ENCODE measurements at places on chromosomes 11 and 22. TPM values are rescaled to one million over a fixed set of nuclear protein-coding genes. Genes with fewer than 3 reads are reported as not detected.

Gene PTGDR2
- 0.89 TPM for total RNA-seq

DNA sequence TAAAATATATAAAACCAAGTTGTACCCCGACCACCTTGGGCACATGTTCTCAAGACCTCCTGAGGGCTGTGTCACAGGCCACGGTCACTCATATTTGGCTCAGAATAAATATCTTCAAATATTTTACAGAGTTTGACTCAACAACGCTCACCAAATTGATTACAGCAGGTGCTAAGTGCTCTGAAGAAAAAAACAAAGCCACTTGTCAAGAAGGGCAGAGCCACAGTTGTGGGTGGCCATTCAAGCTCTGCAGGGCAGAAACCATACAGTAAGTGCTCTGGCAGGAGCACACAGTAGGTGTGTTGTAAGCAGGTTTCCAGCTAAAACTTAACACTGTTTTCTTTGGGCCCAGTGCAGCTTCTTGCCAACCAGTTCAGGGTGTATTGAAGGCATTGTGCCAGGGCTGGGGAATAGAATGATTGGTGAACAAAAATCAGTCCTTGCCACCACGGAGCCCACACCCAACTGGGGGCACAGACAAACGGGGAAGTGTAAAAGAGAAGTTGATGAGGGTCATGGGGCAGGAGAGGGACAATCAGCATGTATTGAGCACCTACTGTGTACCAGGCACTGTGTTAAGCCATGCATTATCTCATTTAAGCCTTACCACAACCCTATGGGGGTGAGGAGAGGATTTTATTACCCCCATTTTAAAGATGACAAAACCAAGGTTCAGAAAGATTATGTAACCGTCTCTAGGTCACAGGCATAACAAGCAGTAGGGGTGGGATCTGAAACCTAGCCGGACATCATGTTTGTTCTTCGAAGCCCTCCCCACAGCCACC, 18.2 kb downstream of the ARRB1 start:
- DNase-seq = no peak

- DNase-seq = no peak
Measured at GRCh38 chr11:31445621-31446020, 63.8 kb downstream of the IMMP1L start.

GRCh38 chr11:37755521-37755920, 1157.5 kb upstream of the RAG2 start:
- DNase-seq = no peak

GRCh38 chr11:44860346-44860745, 90.3 kb downstream of the TP53I11 start:
- no peak for DNase-seq

GRCh38 chr11:105024394-105024793, 1.4 kb upstream of the CASP5 start:
- no peak for DNase-seq

DNA sequence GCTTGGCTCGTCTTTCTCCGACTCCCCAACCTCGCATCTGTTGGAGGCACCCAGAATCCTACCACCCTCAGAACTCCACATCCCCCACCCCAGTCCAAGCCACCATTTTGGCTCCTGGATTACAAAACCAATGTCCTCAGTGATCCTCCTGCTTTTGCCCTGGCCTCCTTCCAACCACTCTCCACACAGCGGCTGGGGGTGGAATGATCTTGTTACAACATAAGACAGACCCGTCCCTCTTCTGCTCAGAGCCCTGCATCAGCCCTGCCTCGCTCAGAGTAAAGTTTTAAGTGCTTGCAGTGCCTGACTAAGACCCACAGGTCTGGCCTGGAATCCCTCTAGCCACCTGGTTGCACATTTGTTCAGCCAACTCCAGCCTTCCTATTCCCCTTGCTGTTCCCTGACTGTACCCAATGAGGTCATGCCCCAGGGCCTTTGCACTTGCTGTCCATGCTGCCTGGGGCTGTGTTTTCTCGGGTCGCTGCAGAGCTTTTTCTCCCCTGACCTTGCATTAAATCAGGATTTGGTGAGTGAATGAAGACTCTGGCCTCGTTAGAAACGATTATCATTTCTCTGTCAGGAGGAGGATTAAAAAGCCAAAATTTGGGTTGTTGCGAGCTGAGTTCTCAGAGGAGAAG, 67.3 kb downstream of the IGF2 start:
- no peak for DNase-seq

DNA sequence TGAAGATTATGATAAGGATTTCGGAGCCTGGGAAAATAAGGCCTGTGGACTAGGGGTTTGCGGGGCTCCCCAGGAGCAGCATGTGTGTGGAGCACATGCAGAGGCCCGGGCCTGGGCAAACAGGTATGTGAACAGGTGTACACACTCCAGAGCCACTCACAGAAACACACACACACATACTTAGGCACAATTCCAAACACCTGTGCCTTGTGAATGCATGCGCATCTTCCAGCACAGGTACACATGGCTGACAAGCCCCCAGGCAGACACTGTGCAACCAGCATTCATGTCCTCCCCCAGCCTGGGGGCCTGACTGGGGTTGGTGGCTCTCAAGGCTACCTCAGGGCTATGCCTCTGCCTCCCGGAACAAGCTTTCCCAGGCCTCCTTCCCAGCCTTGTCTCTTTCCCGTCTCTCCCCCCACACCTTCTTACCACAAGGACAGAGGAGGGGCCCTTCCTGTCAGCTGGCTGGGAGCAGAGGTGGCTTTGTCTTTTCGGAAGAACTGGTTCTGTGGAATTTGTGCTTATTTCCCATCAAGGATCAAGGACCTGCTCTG, 2.6 kb upstream of the P2RY6 start:
- DNase-seq = peak; percentile 63

GRCh38 chr11:563066-563811, 2.5 kb downstream of the RASSF7 start:
- DNase-seq = no peak

- DNase-seq = no peak
Measured at GRCh38 chr11:69605737-69606526, 35.0 kb upstream of the CCND1 start.

DNA sequence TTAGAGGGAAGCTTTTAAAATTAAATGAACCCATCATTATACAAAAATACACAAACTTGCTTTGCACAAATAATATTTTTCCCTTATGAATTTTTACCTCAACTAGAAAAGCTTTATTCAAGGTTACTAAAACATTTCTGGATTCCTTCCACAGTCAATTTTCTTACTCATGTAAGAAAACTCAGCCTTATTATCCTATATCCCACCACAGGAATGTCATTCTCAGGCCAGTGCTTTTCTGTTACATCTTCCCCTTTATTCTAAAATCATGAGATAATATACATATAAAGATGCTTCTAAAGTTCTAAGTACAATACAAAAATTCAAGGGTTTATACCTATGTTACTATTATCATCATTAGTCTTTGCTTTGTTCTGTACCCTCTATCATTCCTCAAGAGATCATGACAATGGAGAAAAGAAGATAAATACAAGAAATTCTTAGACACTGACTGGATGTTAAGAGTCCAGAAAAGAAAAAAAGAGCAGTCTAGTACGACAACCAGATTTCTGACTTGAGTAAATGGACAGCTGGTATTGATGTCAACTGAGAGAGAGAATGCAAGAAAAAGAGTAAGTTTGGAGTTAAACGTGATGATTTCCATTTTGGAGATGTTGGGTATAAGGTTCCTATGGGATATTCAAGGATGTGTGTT, 60.3 kb downstream of the MTMR2 start:
- DNase-seq = no peak

DNA sequence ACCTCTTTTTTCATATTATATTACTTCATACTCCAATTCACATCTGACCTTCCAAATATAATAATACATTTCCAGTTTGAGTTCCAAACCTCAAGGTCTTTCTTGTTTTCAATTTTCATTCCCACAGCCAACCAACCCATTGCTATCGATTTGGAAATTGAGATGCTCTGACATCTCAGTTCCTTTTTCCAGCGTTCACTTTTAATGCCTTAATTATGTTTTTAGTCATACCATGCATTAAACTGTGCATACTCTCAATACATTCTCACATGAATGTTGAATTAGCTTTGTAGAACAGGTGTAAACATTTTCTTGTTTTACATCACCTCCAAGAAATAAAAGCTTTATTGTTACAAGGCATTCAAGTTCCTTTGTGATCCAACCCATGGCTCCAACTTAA, 294.2 kb upstream of the ANO3 start:
- DNase-seq = no peak

Gene GSTT2B
- 21.1 TPM for total RNA-seq

DNA sequence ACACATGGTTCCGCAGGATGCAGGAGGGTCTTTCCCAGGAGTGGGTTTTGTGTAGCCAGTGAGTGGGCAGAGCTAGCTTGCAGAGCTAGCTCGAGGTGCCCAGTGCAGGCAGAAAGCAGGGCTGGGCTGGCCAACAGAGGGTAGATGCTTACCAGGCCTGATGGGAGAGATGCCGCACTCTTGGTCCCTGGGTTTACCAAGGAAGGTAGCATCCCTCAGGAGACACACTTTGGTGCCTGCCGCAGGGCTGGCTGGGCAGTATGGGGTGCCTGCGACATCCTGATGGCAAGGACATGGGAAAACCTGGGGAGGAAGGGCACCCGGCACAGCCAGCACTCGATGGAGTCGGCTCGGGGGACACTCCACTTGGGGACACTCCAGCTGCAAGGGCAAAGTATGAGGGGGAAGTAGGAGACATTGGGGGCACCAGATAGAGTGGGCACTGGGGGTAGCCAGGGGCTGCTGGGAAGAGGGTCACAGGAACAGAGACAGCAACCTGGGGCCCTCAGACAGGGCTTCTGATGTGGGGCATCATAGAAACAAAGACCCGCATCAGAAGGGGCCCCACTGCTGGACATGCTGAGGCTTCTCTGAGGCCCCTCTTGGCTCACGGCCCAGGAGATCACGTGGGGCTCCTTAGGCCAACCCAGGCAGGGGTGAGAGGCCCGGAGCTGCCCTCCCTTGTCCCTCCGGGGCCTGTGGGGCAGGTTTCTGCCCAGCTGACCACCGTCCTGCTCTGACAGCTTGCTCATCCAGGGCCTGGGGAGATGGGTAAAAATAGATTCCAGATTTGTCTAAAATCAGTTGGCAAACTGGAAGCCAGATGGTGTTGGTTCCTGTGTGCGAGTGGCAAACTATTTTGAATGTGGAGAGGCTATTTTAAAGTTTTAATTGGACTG, 89.8 kb downstream of the MORC2 start:
- DNase-seq = no peak

Gene SMARCB1
- total RNA-seq = 50.4 TPM

DNA sequence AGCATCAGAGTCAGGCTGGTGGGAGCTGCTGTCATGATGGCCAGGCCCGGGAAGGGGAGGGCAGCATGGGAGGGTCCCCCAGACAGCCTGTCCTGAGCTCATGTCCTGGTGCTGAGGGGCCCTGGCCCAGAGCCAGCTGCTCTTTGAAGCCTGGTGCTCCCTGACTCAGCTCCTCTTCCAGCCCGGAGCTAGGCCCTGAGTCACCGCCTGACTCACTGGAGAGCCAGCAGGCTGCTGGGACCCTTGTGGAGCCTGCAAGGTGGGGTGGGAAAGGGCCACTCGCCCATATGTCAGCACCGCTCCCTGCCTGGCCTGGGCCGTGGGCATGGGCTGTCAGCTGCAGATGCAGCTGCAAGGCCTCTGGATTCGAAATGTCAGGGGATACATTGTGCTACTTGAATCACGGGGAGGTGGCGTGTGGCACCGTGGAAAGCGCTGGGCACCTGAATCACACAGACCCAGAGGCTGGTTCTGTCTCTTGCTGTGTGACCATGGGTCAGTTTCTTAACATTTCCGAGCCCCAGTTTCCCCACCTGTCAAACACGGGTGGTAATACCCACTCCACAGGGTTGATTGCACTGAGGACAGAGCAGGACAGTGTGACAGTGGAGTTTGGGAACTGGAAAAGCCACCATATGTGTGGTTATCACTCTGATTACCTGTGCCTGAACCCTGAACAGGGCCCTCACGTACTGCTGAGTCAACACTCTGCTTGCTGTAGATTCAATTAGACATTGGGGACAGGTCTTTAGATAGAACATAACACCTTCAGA, 4.4 kb downstream of the CACNA1I start:
- DNase-seq = no peak

DNA sequence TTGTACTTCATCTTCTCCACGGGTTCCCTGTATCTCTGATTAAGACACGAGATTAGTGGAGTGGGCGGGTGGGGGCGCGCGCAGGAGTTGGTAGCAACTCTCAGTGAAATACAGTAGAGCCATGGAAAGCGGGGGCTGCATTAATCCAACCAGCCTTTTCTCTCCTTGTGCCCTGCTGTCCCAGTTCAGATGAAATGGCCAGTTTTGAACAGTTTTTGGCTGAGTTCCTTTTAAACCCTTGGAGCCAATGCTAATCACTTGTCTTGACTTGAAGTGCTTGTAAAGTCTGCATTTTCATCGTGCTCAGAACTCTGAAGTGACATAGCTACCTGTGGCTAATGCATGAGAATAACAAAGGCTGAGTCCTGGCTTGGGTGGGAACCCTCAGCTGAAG, 734 bp upstream of the TMEM123 start:
- DNase-seq = no peak

DNA sequence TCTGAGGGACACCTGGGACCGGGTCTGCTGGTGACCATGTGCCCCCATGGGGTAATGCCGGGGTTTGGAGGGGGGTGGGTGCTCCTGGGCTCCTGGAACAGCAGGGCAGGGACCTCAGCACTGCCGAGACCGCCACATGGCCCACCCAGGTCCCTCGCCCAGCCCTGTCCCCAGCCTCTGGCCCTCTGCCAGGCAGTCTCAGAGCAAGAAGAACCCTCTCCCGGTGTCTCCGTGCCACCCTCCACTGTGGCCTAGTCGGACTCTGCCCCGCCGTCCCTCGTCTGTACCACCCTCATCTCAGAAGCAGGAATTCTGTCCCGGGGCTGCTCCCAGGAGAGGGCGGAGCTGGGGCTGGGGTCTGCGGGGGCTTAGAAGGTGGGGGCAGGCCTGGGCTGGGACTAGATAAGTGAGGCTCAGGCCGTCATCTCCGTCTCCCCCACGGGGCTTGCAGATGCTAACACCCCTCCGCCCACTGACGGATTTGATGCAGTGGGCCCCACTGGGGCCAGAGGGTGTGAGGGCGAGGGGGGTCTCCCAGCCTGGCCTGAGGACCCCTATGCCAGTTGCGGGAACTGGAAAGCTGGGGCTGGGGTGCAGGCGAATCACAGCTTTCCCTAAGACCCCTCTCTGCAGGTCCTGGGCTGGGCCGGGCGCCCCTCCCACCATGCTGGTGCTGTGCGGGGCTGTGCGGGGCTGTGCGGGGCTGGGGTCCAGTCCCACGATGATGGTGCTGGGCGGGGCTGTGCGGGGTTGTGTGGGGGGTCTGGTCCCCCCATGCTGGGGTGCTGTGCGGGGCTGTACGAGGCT, 1.1 kb downstream of the MUC5AC start:
- DNase-seq = peak; percentile 69

DNA sequence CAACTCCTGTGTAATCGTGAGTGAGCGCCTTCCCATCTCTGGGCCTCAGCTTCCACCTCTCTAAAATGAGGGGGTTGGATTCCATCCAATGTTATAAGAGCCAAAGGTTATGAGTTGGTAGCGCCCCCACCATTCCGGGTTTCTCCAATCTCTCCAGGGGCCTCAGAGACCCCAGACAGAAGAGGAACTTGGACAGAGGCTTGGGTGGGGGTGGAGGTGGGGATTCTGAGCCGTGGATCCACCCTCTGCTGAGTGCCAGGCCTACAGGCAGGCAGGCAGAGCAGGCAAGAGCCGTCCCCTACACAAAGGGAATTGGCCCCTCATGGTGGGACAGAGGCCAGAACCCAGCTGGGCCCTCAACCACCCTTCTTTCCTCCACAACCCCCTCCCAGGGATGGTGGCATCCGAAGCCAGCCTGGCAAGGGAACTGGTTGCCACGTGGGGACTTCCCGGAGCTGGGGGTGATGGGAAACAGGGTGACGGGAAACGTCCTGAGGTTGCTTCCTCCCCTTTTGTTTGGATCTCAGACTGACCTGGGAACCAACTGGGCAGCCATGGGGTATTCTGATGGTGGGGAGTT, 31.8 kb downstream of the TXN2 start:
- DNase-seq = no peak

Measured in cardiac septum (tissue), 1 donor.